Cardiac muscle cell (in vitro differentiated cells and primary cell): ENCODE measurements at places on chromosomes 13 and 19.
A peak's percentile ranks its signal among the peaks of the same experiment; 100 is the strongest.

DNA sequence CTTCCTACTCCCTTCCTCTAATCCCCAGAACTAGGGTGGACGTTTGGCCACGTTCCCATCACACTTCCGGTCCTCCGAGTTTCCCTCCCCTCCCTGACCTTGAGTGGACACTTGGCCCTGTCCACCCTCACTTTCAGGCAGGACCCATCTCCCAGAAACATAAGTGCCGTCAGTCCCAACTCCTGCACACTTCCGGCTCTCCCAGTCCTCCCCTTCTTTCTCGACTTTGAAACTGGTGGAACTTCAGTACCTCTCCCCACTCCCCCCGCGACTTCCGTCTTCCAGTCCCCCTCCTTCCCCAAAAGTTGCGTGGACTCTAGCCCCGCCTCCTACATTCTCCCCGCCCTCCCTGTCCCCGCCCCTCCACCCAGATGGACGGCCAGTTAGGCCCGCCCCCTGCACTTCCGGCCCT, 278 bp upstream of the ZNF274 start:
- no peak for DNase-seq

- DNase-seq: no peak
Observed at GRCh38 chr13:89755729-89756492, 1591.6 kb upstream of the MIR17HG start.

GRCh38 chr13:97021241-97021640, 27.0 kb upstream of the OXGR1 start:
- DNase-seq: no peak

- no peak for DNase-seq
Observed at GRCh38 chr19:48859711-48860572, 8.5 kb downstream of the PLEKHA4 start.

DNA sequence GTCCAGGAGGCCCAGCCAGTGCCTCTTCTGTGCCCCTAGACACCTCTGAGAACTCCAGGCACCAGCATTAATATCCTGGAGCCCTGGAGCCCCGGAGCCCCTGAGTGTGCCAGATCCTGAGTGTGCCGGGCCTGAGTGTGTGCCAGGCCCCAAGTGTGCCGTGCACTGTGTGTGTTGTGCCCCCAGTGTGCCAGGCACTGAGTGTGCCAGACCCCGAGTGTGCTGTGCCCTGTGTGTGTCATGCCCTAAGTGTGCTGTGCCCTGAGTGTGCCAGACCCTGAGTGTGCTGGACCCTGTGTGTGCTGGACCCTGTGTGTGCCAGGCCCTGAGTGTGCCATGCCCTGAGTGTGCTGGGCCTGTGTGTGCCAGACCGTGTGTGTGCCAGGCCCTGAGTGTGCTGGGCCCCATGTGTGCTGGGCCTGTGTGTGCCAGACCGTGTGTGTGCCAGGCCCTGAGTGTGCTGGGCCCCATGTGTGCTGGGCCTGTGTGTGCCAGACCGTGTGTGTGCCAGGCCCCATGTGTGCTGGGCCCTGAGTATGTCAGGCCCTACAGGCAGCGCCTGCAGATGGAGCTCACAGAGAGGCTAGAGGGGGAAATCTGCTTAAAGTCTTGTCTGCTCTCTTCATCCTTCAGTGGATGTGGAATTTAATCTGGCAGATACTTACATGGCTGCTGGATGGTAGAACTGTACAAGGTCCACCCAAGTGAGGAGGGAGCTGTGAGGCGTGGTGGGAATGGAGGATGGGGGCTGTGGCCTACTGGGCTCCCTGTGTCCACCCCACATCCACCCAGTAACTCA, 53.9 kb downstream of the C13orf46 start:
- DNase-seq: no peak

DNA sequence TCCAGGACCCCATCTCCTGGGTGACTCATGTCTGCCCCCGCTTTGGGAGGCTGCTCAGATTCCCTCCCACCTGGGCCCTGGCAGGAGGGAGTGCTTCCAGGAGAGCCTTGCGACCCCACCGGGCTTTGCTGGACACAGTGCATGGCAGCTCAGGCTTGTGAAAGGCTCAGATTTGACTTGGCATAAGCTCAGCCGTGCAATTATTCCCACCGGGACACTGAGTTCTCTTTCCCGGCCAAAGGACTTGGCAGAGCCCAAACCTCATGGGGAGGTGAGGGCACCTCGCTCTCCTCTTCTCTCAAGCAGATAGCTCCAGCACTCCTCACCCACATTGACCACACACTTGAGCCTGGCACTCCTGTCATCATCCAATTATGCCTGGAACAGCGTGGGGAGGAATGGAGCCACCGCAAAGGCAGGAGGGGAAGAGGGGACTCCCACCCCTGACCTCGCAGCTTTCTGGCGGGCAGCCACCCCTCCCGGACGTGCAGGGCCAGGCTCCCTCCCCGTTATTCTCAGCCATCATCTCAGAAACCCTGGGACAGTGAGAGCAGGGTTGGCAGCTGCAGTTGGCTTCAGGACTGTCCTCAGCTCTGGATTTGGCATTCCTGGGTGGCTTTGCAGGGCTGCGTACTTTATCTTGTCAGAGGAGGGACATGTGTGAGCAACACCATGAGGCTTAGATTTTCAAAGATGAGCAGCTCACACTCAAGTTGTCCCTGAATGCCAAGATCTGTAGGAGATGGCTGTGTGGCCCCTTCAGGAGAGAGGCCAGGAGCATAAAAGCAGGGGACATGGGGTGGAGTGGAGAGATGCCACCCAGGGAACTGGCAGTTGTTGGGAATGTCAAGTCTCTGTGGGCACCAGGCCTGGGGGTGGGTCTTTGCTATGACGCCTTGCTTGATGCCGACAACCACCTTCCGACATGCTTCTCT, 306.2 kb downstream of the TEX29 start:
- no peak for DNase-seq

DNA sequence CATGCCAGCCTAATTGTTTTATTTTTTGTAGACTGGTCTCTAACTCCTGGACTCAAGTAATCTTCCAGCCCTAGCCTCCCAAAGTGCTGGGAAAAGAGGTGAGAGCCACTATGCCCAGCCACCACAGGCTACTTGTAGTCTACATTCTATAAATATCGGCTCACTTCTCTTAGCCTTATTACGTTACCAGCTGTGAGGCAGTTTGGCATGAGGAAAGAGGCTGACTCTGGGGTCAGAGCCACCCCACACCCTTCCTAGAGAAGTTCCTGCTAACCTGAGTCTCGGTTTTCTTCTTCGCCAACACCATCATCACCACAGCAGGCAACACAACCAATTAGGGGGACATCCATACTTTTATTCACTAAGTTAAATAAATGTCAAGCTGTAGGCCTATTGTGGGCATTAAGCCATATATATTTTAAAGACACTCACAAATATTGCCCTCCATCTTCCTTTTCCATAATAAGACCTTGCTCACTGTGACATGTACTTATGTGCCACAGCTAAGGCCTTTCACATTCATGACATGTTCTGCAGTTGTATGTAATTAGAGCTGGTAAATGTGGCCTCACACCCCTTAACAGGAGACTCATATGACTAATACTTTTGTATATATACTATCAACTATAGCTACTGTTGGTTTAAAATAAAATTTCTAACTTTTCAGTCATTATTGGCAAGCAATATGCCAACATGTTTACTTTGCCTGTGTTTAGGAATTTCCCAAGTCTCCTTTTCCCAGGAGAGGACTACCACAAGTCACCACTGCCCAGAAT, 5.7 kb downstream of the SLC25A30 start:
- DNase-seq: no peak

DNA sequence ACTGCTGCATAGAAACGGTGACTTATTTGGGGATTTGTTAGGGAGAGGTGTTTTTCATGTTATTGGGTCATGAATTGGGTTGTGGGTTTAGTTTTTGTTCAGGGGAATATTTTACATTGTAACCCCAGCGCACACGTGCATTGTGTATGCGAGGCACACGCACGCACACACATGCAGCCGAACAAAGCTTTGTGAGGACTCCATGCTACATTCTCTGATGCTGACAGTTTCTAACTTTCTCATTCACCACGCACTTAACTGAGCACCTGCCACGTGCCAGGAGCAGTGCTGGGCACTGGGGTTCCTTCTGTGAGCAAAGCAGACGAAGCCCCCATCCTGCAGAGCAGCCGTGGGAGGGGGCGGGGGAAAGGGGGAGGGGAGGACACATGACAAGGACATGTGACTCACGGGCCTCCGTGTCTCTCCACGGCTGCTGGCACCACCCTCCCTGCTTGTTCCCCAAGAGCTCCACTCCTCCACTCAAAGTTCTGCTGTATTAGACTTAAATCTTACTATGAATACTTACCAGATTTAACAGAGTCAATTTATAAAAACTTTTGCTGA, 55.6 kb downstream of the SLC7A9 start:
- DNase-seq: no peak

DNA sequence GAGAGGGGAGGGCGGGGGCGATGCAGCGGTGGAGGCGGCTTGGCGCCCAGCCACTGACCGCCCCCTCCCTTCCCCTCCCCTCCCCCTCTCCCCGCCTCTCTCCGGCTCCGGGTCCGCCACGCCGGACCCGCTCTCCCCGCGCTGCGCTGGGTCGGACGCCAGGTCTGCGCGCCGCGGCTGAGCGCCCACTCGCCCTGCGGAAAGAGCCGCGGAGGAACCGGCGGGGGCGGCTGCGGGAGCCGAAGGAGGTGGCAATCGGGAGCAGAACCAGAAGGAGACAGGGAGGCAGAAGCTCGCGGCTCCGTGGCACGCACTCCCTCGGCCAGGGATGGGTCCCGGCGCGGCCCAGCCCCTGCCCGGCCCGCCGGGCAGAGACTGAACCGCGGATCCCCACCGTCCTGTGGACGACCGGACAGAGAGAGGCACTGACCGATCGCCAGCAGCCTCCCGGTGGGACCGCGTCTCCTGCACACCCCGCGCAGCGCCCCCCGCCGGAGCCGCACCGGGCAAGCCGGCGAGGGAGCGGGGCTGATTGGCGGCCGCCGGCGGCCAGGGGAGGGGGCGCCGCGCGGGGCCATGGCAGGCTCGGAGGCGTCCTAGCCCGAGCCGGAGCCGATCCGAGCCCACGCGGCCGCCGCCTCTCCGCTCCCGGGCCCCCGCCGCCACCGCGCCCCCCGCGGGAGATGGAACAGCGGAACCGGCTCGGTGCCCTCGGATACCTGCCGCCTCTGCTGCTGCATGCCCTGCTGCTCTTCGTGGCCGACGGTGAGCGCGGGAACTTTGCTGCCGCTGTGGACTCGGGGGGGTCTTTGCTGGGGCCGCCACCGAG, at the start of gene VSTM2B:
VSTM2B (plus strand) TSS at position 94 of the 829 bp plus-strand sequence; CDS start at position 684, 590 bp downstream.
- no peak for DNase-seq

- DNase-seq: no peak
Observed at GRCh38 chr13:75366380-75367280, 115.3 kb downstream of the TBC1D4 start.

DNA sequence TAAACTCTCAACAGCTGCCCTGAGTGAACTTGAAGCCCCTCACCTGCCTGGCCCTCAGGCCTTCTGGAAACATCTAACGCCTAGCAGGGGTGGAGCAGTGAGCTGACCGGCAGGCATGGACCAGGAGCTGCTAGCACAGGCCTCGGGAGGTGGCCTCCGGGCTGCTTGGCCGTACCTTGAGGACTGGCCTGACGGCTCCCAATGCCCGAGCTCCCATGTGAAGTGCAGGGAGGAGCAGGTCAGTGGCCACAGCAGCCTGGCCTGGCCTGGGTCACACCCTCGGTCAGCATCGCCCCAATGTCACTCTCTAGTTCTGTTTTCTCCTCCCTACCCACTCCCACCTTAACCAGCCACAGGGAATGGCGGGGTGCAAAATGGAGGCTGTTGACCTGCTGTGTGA, 19.0 kb downstream of the TSHZ3 start:
- DNase-seq: no peak

DNA sequence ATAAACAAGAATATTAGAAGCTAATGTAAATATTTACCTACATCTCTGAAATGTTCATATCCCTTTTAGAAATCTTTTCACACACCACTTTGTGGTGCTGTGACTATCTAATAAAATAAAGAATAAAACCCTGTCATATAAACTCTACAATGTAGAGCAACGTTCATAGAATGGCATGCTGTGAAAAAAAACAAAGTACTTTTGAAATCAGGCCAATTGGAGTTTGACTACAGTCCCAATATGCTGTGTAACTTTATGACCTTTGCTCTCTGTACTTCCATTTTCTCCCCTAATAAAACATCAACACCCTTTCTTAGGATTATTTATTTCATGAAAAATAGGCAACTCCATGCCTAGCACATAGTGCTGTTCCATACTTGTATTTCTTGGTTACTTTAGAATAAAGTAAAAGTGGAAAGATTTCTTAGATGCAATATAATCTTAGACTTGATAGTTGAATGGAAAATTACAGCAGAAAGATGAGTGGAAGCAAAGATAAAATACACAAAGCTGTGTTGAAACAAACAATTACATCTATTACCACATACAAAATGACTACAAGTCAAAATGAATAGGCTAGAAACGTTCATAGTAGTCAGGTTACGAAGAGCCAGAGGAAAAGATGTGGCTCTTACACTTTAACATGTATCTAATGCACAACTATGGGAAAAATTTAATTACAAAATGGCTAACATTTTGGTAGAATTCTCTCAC, 613.2 kb upstream of the SLITRK5 start:
- peak; percentile 3 for DNase-seq

- no peak for DNase-seq
Observed at GRCh38 chr19:13913352-13913751, 7.4 kb downstream of the CC2D1A start.

DNA sequence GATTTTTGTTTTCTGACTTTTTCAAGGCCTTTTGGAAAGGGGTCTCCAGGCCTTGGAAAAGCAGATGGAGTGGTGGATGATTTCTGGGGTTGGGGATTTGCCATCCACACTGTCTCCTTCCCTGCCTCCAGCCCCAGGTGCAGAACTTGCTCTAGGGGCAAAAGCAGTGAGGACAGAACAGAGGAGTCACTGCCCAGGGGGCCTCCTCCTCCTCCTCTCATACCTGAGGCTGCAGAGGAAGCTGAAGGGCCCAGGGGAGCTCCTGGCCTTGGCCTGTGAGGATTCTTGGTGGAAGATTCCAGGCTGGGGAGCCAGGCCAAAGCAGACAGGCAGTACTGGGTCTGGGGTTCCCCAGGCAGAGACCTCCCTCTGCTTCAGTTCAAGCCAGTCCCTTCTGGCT, 52.3 kb upstream of the URI1 start:
- DNase-seq: no peak

DNA sequence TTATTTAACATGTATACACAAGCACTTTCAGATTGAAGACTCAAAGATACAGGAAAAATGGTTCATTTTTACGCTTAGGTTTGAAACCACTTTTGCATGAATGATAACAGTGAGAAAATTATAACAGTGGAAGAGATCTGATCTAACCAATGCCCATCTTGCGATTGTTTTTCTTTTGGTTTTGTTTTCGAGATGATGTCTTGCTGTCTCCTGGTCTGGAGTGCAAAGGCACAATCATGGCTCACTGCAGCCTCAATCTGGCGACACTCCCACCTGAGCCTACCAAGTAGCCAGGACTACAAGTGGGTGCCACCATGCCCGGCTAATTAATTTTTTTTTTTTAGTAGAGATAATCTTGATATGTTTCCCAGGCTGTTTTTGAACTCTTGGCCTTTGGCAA, 10.2 kb upstream of the EID2 start:
- no peak for DNase-seq

GRCh38 chr13:96431044-96431581, 341.2 kb downstream of the HS6ST3 start:
- no peak for DNase-seq

GRCh38 chr19:48170817-48171347, 402 bp downstream of the ZSWIM9 start:
- DNase-seq: no peak
